ENCODE measurements at places on chromosomes 1 and 21. TPM values are rescaled to one million over a fixed set of nuclear protein-coding genes. Genes with fewer than 3 reads are reported as not detected.

- DNase-seq: no peak
Measured at GRCh38 chr1:170533298-170533697, 1.3 kb downstream of the GORAB start.

DNA sequence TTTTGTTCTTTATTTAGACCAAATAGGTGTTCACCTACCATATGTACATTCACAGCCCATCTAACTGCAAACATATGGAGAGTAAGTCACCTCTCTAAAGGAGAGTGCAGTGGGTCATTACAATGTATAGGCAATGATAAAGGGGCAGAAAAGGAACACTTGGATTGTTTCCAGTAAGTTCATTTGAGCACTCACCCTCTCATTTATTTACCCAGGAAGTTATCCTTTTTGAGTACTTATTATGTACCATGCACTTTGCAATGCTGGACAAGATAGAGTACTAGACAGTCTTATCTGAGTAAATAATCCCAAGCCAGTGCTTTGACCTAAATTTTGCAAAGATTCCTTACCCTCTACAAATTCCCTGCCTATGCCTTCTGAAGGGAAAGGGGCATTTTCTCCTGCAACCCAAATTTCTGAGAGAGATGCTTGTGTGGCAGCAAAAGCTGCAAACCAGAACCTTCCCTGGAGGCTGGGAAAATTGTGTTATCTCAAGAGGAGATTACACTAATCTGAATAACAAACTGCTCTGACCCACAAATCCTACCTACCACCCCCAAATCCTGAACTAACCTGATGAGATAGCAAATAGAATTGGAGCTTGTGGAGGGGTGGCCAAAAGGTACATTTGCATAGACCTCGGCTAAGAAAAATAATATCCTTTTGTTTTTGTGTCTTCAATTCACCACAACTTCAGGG lies 18.6 kb upstream of the RGS8 start:
- DNase-seq: no peak

- DNase-seq: no peak
Measured at GRCh38 chr1:207045453-207045852, 5.6 kb downstream of the YOD1 start.

GART gene
- total RNA-seq: 112 TPM

ISG15 gene
- 47.6 TPM for total RNA-seq

CRYAA gene
- not detected for total RNA-seq

CRYZ gene
- 33.5 TPM for total RNA-seq

TFF3 gene
- 0.93 TPM for total RNA-seq

PPM1J gene
- total RNA-seq: 1.7 TPM

GSTM1 gene
- not detected for total RNA-seq

IRF6 gene
- total RNA-seq: 42.0 TPM

TINAGL1 gene
- total RNA-seq: 312 TPM
